Suprapubic skin (tissue), 4 donors: ENCODE measurements at places on chromosomes 6 and 20. TPM values are rescaled to one million over a fixed set of nuclear protein-coding genes. Genes with fewer than 3 reads are reported as not detected.

Gene STX11
- total RNA-seq: 28.2 TPM

DNA sequence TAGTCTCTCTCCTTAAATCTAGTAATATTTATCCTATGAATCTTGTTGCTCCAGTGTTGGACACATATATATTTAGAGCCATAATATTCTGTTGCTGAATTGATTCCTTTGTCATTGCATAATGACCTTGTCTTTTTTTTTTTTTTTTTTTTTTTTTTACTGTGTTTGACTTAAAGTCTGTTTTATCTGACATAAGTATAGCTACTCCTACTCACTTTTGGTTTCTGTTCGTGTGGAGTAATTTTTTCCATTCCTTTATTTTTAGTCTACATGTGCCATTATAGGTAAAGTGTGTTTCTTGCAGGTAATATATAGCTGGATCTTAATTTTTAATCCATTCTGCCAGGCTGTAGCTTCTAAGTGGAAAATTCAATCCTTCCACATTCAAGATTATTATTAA lies 166.5 kb downstream of the GMDS start:
- DNase-seq: no peak

DNA sequence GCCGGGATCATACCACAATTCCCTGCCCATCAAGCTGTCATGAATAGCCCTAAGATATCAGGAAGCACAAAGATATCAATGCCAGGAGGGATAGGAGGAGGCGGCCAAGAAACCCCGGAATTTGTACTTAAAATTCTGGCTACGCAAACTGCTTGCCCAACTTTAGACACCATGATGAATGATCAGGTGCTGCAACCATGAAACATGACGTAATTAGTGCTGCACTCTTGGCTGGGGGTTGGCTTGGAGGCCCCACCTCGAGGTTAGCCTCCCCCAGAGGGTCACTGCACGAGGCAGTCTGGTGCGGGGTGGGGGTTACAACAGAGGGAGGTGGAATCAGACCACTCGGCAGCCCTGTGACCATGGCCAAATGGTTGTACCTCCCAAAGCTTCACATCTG lies 8.9 kb downstream of the SIRPA start:
- no peak for DNase-seq

GRCh38 chr20:19706463-19706862 lies 51.6 kb upstream of the RIN2 start:
- no peak for DNase-seq

Gene SENP6
- total RNA-seq: 176 TPM

DNA sequence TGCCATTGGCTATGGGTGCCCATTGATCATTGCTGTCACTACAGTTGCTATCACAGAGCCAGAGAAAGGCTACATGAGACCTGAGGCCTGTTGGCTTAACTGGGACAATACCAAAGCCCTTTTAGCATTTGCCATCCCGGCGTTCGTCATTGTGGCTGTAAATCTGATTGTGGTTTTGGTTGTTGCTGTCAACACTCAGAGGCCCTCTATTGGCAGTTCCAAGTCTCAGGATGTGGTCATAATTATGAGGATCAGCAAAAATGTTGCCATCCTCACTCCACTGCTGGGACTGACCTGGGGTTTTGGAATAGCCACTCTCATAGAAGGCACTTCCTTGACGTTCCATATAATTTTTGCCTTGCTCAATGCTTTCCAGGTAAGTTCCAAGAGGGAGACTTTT lies 16.4 kb downstream of the ADGRF4 start:
- no peak for DNase-seq

- DNase-seq: no peak
These were observed 111.0 kb downstream of the SOBP start for GRCh38 chr6:107600936-107601335.

Gene HLA-G
- total RNA-seq: 1.1 TPM

DNA sequence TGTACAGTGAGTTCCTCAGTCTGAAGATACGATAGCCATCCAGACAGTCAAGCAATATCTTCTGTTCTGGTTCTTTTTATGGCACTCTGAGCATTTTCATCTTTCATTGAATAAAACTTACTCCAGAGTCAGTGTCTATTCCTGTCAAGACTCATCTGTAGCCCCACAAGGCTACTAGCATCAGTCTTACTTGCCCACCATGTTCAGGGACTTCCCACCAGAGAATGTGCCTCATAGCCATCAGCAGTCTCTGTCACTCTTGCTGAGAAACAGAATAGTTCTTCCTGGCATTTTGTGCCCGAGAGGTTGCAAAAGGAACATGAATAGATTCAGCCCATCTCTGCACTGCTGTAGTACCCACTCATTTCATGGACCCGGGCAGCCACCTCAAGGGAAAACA lies 12.7 kb upstream of the DCBLD1 start:
- no peak for DNase-seq

- peak; percentile 49 for DNase-seq
These were observed 32.6 kb upstream of the APCDD1L start for GRCh38 chr20:58547623-58548475.

Gene TCEA2
- total RNA-seq: 27.9 TPM

Gene TREML2
- not detected for total RNA-seq

DNA sequence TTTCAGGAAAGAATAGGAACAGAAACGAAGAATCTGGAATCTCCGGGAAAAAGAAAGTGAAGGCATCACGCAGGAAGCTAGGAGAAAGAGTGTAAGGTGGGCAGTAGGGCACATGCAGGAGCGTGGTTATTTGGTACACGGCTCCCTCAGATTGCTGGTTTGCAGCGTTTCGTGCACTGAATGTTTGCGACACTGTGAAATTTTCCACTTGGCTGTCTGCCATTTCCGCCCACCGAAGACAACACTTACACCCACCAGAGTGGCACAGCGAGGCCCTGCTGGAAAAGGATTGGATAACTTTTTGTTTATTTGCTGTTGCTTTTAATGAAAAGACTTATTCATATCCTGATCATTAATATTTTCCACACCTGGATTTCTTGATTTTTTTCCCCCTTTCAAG lies 248.3 kb downstream of the GMPR start:
- no peak for DNase-seq

Gene ZNF318
- 25.5 TPM for total RNA-seq

Gene HCRTR2
- not detected for total RNA-seq

DNA sequence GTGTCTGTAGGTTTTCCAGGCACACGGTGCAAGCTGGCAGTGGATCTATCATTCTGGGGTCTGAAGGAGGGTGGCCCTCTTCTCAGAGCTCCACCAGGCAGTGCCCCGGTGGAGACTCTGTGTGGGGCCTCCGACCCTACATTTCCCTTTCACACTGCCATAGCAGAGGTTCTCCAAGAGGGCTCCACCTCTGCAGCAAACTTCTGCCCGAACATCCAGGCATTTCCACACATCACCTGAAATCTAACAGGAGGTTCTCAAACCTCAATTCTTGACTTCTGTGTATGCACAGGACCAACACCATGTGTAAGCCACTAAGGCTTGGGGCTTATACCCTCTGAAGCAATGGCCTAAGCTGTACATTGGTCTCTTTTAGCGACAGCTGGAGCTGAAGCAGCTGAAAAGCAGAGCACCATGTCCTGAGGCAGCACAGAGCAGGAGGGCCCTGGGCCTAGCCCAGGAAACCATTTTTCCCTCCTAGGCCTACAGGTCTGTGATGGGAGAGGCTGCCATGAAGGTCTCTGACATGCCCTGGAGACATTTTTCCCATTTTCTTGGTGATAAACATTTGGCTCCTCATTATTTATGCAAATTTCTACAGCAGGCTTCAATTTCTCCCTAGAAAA lies 253.3 kb downstream of the ERMARD start:
- DNase-seq: no peak

GRCh38 chr6:116217069-116217468 lies 36.8 kb downstream of the TSPYL4 start:
- no peak for DNase-seq

- DNase-seq: no peak
These were observed 68.6 kb downstream of the TRMT6 start for GRCh38 chr20:5881703-5882102.

Gene KCNK17
- not detected for total RNA-seq

DNA sequence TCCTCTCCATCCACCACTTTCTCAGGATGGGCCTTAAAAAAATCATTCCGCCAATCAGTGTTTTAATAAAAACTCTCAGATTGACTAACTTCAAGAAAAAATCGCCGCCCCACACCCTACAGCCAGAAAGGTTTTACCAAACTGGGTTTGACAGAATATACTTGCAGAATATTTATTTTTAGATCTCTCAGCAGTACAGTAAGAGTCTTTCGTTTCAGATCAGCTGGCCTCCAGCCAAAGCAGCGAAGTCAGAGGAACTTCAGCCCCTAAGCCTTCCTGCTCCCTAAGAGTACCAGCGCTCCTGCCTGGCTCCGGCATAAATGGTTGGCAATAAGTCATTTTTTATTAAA lies 24.7 kb downstream of the TBC1D7 start:
- DNase-seq: peak; percentile 83

Gene PTCRA
- total RNA-seq: not detected

Gene SLC44A4
- 7.4 TPM for total RNA-seq

Gene SSTR4
- total RNA-seq: not detected

- DNase-seq: no peak
These were observed 15.8 kb downstream of the RRP36 start for GRCh38 chr6:43037197-43037596.

DNA sequence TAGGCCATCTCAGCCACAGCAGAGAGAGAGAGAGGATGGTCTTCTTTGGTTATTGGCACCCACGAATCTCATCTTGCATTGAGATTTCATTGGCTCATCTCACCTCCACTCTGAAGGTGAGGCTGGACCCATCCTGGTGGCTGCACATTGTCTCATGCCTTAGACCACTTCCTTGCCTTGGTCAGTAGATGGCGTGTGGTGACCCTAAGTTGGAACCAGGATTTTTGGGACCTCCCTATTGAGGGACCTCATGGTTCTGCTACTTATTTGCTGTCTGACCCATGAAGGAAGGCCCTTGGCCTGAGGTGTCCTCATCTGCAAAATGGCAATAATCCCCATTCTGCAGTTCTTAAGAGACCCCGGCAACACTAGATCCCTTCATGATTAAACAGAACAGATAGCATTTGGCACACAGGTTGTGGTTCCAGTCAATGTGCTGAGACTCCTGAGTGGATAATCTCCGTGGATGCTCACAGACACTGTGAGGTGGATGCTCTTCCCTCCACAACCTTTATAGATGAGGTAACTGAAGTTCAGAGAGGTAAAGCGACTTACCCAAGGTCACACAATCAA lies 21.5 kb upstream of the AAR2 start:
- DNase-seq: no peak

DNA sequence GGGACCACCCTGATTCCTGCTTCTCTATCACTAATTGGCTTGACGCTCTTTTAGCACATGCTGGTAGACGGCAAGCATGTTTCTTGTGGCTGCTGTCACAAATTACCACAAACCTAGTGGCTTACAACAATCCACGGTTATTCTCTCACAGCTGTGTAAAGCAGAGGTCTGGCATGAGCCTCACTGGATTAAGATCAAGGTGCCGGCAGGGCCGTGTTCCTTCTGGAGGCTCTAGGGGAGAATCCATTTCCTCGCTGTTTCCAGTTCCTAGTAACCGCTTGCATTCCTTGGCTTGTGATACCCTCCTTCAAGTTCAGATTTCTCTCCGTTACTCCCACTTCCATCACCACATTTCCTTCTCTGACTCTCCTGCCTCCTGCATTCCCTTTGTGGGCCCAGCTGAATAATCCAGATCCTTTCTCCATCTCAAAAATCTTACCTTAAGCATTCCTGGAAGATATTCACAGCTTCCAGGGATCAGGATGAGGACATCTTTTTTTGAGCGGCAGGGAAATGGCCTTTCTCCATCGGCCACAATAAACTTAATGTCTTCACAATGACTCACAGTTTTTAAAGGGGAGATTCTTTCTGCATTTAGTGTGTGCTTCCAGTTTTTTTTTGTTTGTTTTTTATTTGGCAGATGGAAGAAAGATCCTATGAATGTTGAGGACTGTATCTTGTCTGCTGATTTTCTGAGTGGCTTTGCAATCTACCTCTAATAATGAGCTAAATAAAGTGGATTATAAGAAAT lies 39.9 kb downstream of the BMP6 start:
- DNase-seq: no peak

GRCh38 chr6:81071121-81071520 lies 681.4 kb downstream of the TENT5A start:
- no peak for DNase-seq

GRCh38 chr20:3218307-3218988 lies 9.2 kb downstream of the ITPA start:
- no peak for DNase-seq

DNA sequence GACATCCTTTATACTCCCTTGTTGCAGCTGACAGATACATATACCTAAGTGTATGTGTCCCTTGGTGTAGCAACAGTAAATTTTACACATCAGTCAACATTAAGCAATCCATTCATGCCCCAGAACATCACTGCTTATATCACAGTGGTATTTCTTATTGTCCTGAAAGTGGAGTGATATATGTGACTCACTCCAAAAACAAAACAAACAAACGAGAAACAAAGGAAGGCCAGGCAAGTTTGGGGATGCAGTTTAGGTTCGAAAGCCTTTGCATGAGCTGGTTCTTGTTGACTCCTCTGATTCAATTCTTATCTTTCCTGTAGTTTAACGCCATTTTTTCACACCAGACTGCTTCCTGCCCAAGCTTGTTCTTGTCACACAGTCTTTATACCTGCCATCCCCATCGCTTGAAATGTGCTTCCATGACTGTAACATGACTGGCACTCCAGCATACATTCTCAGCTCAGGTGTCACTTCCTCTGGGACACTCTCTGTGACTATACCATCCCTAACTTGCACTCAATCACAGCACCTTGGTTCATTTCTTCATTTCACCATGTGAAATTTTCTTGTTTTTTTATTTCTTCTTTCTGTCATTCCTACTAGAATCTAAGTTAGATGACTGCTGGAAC lies 125.0 kb upstream of the TSHZ2 start:
- DNase-seq: no peak

DNA sequence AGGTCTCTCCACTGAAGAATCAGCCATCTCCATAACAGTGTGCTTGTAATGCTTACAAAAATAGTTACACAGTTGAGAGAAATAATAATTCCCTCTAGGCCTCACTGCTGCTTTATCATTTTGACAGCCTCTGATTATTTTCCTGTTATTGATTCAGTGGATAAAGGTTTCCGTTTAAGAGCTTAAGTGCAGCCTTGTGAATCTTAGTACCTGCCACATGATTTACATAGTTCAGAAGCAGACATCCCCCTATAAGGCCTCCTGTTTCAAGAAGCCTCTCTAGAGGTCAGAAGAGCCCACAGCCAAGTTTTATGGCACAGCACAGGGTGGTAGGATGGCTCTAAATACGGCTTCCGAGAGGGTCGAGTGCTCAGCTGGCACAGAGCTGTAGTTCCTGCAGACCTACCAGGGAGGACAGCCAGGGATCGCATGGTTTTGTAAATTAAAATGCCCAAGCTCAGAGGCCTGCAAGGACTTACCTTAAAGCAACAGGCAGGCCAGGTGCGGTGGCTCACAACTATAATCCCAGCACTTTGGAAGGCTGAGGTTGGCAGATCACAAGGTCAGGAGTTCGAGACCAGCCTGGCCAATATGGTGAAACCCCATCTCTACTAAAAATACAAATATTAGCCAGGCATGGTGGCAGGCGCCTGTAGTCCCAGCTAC lies 17.6 kb upstream of the PYGB start:
- DNase-seq: no peak
